EH (cell line): ENCODE measurements at places on chromosomes 16 and 17.

DNA sequence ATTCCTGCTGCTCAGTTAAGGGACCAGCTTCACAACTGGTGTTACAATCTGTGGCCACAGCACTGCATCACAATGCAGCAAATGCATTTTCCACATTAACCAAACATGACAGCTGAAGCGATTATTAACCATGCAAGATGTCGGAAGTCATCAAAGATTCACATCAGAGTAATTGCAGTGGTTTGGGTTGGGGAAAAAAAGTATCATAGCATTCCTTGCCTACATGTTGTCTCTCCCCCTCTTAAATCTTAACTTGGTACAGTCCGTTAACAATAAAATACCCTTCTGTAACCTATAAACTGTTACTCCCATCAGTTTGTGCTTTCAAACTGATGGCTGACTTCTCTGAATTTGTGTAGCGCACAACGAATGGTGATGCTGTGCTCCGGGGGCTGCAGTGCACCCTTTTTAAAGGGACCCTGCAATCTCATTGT lies 51.6 kb downstream of the NUP93 start:
- DNase-seq: no peak

- DNase-seq: no peak
These were observed 52.4 kb upstream of the IRX5 start for GRCh38 chr16:54878301-54878700.

GRCh38 chr16:69859105-69859989 lies 91.8 kb upstream of the CLEC18A start:
- DNase-seq: peak; percentile 12

- peak; percentile 31 for DNase-seq
These were observed 662 bp downstream of the COTL1 start for GRCh38 chr16:84617041-84617790.

- DNase-seq: peak; percentile 80
These were observed 19.7 kb downstream of the IGF2BP1 start for GRCh38 chr17:49016775-49017463.

DNA sequence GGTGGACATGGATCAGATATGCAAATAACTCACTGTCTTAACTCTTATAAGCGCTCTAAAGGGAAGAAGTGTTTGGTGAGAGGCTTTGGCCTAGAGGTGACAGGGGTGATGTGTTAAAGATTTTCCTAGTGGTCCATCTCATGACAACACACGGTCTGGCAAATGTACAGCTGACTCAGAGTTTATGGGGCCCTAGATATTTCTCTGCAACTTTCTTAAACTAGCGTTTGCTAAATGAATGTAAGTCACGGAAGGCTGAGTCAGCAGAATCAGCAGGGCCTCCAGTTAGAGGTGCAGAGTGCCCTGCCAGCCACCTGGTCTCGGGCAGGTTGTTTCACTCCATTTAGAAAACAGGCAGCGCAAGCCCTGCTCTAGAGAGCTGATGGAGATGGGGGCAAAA lies 40.1 kb downstream of the CLEC16A start:
- peak; percentile 70 for DNase-seq

GRCh38 chr16:87127766-87128147 lies 189.4 kb downstream of the C16orf95 start:
- DNase-seq: no peak

DNA sequence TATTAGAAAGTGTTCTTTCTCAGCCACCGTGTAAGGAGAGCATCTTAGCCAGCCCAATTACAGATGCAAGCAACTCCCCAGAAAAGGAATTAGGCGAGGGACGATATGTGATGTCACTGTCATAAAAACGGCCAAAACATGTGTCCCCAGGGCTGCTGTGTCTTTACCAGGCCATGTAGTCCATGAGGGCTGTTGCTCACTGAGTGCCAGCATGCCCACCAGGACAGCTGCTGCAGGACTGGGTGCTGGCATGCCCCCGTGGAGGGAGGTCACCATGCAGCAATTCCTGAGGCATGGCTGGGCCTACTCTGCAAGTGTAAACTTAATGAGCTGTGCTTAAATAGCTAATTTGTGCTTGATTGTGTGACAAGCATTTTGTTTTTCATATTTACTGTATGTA lies 156.9 kb downstream of the LGALS9B start:
- no peak for DNase-seq

- DNase-seq: peak; percentile 34
These were observed 601 bp upstream of the RFWD3 start for GRCh38 chr16:74667255-74667700.

DNA sequence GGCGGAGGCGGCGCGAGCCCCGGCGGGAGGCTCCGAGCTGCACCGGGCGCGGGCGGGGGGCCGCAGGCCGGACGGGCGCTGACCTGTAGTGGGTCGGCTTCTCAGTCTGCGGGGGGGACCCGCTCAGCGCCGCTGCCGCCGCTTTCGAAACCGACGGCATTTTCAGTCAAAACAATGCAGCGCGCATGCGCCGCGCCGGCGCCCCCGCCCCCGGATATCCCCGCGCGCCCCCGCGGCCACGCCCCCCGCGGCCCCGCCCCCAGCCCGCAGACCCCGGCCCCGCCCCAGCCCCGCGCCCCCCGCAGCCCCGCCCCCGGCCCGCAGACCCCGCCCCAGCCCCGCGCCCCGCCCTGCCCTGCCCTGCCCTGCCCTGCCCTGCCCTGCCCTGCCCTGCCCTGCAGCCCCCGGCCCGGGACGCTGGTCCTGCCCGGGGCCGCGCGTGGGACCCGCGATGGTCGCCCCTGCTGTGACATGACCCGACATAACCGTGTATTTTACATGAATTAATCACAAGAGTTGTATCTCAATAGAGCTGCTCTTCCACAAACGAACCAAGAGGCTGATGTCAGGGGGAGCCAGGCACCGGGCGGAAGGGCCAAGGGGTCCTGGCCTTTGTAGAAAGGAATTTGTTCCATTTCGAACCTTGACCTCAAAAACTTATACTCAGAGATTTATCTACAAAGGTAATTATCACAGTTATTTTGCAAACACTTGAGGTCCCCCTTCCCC lies at the start of gene UNKL:
UNKL (minus strand) TSS at position 173 of the 729 bp plus-strand sequence; CDS start at position 160, 13 bp downstream.
- peak; percentile 64 for DNase-seq

DNA sequence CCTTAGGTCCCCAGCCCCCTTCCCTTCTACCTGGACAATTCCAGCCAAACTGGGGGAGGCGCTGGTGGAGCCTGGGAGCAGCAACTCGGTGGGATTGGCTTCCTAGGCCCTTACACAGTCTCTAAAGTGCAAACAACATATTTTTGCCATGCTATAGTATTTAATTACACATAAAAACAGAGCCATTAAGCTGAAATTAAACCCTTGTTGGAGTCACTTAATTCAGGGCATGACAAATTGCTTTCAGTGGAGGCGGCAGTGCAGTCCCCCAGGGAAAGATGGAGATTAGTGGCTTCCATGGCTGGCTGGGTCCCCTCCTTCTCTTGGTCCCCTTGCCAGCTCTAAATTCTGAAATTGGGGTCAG lies 17.3 kb downstream of the IGFBP4 start:
- no peak for DNase-seq

DNA sequence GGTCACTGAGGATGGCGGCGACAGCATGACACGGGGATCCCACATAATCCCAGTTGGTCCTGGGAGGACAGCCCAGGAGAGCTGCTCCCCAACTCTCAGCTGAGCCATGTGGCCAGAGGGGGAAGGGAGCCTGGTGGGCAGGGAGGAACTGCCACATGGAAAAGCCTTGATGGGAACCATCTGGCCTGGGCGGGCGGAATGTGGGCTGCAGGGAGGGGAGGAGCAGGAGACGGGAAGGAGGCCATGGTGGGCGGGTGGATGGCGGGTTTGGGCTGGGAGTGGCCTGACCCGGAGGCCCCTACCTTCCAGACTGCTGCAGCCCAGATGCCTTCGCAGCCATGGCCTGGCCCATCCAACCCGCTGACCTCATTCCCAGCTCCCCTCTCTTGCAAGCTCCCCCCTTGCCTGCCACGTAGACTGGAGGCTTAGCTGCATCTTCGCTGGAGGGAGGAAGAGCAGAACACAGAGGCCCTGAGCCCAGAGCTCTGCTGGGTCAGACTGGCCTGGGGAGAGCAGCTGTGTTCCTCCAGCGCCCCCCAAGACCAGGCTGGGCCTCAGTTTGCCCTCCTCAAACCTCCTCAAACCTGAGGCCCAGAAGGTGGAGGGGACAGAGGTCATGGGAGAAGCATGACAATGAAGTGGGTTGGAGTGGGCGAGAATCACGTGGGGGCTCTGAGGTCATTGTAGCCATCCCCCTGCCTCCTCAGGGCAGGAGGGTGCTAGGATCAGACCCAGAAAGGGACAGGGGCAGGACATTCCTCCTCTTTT lies 8.2 kb upstream of the COL1A1 start:
- peak; percentile 100 for DNase-seq

GRCh38 chr17:74205274-74205673 lies 1.8 kb downstream of the RPL38 start:
- no peak for DNase-seq

DNA sequence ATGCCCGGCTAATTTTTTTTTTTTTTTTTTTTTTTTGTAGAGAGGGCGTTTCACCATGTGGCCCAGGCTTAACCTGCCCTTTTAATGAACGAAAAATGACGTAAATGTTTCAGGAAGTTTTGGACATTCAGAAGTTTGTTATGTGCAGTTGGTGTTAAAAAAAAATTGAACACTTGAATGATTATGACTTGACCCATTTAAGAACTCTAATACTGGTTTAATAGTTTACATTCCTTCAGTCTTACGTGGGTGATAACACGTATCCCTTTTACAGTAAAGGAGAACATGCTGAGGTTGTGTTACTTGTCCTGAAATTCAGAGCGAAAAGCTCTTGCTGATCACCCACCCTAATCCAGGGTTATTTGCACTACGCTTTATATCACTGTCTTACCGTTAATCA lies 1.7 kb downstream of the MLYCD start:
- DNase-seq: no peak

DNA sequence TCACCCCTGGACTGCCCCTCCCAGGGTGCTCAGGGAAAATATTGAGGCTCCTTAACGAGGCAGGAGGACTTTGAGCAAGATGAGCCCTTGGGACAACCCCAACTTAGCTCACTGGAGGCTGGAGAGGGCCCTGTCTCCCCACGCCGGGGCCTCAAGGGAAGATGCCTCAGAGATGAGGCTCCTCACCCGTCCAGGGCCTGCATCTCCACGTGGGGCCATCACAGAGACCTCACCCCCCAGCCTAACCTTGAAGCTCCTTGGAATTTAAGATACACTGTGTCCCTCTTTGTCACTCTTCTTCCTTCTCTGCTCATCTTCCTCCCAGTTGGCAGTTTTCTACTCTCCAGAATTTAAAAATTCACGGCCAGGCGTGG lies 11.2 kb downstream of the COX4I1 start:
- DNase-seq: no peak

GRCh38 chr16:88686062-88686438 lies 257 bp downstream of the SNAI3 start:
- no peak for DNase-seq

- DNase-seq: no peak
These were observed 78.8 kb upstream of the DOC2B start for GRCh38 chr17:260031-260791.

DNA sequence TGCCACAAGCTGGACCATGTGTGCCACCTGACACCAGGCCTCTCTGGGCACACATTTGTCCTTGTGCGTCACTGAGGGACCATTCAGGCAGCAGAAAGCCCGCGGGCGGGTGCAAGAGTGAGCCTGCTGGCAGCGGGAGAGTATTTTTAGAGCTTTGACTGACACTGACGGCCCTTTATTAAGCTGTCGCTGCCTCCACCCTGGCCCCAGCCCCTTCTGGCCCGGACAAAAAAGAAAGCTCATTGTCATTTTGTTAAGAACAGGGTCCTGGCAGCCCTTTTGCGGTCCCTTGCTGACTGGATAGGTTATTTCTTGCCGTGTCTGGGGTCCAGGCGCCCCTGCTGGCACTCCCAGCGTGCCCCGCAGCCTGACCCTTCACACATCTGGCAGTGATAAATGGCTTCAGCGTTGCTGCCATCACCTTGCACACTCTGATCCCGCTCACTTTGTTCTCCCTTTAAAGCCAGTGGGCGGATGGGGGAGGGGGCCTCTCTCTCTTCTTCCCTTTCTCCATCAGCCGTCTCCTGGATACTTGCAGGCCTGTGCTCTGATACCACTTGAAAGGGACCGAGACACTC lies 78.4 kb upstream of the NKD1 start:
- no peak for DNase-seq

- peak; percentile 94 for DNase-seq
These were observed at the start of gene UBE2I for GRCh38 chr16:1308977-1309885. Gene UBE2I, plus strand, starts transcription at chr16:1309636. Its CDS starts 4,395 bp downstream, at chr16:1314031.

DNA sequence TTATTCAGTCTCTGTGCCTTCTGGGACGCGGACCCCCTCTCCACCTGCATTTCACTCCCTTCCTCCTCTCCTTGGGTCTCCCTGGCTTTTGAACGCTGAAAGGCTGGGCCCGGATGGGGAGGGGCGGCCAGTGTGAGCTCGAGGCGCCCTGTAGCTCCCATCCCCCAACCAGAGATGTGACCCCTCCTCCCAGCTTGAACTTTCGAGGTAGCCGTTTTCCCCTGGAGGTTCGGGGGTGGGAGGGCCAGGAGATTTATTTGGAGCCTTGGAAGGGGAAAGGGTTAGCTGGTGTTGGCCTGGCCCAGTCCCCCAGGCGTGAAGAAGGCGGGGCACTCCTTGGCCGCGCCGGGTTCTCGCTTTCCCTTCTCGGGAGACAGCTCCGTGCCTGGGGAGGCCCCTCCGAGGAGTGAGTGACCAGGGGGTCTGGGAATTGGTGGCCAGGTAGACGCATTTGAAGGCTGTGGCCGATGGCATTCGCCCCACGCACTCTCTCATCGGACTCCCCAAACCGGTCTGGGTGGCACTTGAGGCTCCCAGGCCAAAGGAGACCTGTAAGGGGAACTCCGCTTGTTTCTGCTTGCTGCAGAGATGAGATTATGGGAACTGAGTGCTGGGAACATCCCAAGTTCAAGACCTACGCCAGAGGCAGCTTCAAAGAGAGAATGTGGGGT lies 942 bp downstream of the LDAF1 start:
- DNase-seq: no peak

- DNase-seq: peak; percentile 89
These were observed 24.3 kb upstream of the ZNF750 start for GRCh38 chr17:82863941-82864712.

DNA sequence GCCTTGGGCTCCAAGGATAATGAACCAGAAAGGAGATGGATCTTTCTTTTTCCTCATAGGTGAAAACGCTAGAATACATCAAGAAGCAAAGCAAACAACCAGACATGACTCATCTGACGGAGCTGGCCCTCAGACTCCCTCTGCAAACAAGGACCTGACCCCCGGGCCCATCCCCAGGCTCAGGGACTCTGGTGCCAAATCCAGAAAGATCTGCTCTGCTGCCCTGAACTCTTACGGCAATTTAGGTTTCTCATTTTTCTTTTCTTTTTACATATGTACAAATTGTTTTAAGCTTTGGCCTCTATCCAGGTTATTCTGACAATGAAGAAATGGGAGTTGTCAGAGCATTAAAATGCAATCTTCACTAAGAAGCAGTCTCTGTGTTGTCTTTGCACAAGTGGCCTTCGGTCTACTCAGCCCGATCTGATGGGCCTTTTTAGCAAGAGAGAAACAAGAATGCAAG lies 17.7 kb downstream of the KNOP1 start:
- DNase-seq: peak; percentile 32

- no peak for DNase-seq
These were observed 19.7 kb upstream of the ARHGAP17 start for GRCh38 chr16:25034911-25035310.

GRCh38 chr17:29358416-29358815 lies 31.7 kb upstream of the TAOK1 start:
- peak; percentile 63 for DNase-seq

- DNase-seq: no peak
These were observed 20.6 kb upstream of the TMEM97 start for GRCh38 chr17:28298449-28298848.

GRCh38 chr17:32341141-32341856 lies 674 bp downstream of the C17orf75 start:
- DNase-seq: peak; percentile 32

- no peak for DNase-seq
These were observed 5.3 kb downstream of the TMEM114 start for GRCh38 chr16:8585041-8585440.

- peak; percentile 71 for DNase-seq
These were observed 146.4 kb downstream of the SOCS1 start for GRCh38 chr16:11109566-11109965.
